ENCODE measurements at places on chromosomes 2 and 18. TPM values are rescaled to one million over a fixed set of nuclear protein-coding genes. Genes with fewer than 3 reads are reported as not detected.
A peak's percentile ranks its signal among the peaks of the same experiment; 100 is the strongest.

DNA sequence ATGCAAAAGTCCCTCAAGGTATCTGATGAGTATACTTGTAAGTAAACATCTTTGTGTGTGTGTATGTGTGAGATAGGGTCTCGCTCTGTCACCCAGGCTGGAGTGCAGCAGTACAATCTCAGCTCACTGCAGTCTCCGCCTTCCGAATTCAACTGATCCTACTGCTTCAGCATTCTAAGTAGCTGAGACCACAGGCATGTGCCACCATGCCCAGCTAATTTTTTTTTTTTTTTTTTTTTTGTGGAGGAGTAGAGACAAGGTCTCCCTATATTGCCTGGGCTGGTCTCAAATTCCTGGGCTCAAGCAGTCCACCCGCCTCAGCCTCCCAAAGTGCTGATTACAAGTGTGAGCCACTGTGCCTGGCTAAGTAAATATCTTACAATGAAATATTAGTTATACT, 23.2 kb downstream of the ADAM17 start:
- no peaks in the 10 kb centered on the region for H3K27me3 ChIP-seq
- H3K4me3 ChIP-seq, result no peak overlapping the region
- no peak overlapping the region for H3K27ac ChIP-seq
- peaks cover 83% of the 10 kb centered on the region for H3K36me3 ChIP-seq
- H3K4me1 ChIP-seq, result no peaks in the 10 kb centered on the region
- DNase-seq, result no peak

DNA sequence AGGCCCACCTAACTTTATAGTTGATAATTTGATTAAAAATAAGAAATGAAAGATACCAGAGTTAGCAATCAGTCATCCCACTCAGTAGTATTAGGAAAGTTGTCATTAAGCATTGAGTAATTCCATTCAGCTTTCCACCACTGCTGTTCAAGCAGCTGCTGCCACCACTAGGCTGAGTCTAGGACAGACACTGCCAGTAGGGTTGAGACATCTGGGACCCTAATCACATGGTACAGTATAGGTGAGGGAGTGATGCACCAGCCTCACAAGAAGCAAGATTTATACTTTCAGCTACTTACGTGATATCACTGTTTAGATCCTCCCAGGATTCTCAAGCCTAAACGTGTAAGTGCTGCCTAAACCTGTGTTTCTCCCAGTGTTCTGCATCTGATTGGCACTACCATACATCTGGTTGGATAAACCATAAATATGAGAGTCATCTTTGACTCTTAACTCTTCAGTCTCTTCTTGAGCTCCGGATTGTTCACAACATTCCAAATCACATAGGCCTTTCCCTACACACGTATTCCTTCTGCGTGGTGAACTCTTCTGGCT, 3.2 kb downstream of the UBXN4 start:
- no peaks in the 10 kb centered on the region for H3K27me3 ChIP-seq
- no peaks in the 10 kb centered on the region for H3K4me1 ChIP-seq
- H3K27ac ChIP-seq, result no peak overlapping the region

GRCh38 chr18:78670778-78671391, 308.7 kb upstream of the SALL3 start:
- no peak for DNase-seq
- no peaks in the 10 kb centered on the region for H3K4me1 ChIP-seq
- no peak overlapping the region for H3K27ac ChIP-seq

DNA sequence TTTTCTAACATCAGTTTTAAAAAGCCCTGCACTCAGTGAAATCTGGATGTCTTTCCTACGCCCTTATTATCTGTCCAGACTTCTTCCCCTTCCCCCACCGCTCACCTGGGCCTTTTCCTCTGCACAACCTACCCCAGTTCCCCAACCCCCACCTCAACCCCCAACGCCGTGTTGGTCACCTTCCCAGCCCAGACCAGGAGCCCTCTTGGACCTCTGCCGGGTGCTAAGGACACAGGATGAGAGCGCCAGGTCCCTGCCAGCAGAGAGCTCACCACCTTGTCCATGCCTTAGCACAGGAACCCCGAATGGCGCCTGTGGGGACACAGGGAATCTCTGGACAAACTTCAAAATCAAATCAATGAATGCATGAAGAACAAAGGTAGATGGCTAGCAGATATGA, 966 bp upstream of the RBM43 start:
- DNase-seq, result peak; percentile 49
- H3K4me3 ChIP-seq, result no peak overlapping the region
- H3K27ac ChIP-seq, result no peak overlapping the region
- H3K36me3 ChIP-seq, result no peaks in the 10 kb centered on the region
- H3K4me1 ChIP-seq, result no peaks in the 10 kb centered on the region

- H3K27me3 ChIP-seq, result no peaks in the 10 kb centered on the region
- no peak for DNase-seq
- no peaks in the 10 kb centered on the region for H3K4me1 ChIP-seq
These were observed 38.4 kb downstream of the ARL4C start for GRCh38 chr2:234458466-234458865.

GRCh38 chr2:241108271-241109209, 6.5 kb upstream of the MTERF4 start:
- no peak overlapping the region for H3K4me3 ChIP-seq
- no peak overlapping the region for H3K27ac ChIP-seq
- DNase-seq, result peak; percentile 10
- no peaks in the 10 kb centered on the region for H3K4me1 ChIP-seq
- H3K36me3 ChIP-seq, result peaks cover 7% of the 10 kb centered on the region
- H3K27me3 ChIP-seq, result no peaks in the 10 kb centered on the region

- no peaks in the 10 kb centered on the region for H3K36me3 ChIP-seq
- no peak for DNase-seq
- H3K27ac ChIP-seq, result no peak overlapping the region
- no peak overlapping the region for H3K4me3 ChIP-seq
These were observed 37.9 kb upstream of the PPP1CB start for GRCh38 chr2:28713577-28714298.

The PAPOLG gene
- 33.4 TPM for total RNA-seq
